DMS 273 treated with DMSO at 0.1 percent for 48 hours (cell line): ENCODE measurements at places on chromosomes 4 and X.

- DNase-seq = no peak
Observed at GRCh38 chr4:85783483-85783882, 308.5 kb downstream of the ARHGAP24 start.

- no peak for DNase-seq
Observed at GRCh38 chr4:46844325-46844917, 64.6 kb downstream of the COX7B2 start.

GRCh38 chr4:2064276-2064991 is 5.3 kb downstream of the NAT8L start:
- DNase-seq = no peak

DNA sequence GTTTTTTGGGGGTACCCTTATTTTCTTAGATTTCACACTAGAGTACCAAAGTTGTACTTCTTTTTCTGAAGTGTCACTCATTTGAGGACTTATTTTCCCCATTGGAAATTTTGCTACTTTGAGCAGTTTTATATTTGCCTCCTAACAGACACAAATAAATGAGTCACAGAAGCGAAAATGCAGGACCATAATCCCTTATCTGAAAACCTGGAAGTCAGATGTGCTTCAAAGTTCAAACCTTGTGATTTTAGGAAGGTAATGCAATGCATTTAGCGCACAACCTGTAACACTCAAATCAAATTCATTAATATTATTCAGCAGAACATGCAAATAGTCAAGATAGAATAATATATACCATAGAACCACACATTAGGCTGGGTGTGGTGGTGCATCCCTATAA is 6.9 kb downstream of the RELL1 start:
- DNase-seq = no peak

DNA sequence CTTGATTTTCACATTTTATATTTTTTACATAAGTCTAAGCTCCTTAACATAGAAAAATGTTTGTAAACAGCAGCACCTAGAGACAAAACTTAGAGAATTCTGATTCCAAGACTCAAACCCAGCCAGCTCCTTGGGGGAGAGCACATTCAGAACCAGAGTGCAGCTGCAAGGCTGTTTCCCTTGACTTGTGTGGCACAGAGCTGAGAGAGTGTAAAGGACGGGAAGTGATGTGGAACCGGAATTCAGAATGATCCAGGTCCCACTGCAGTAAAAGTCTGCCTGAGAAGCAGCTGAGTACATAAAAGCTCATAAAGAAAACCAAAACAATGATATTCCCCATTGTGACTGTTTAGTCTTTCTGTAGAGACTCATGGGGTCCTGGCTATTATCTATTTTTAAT is 713.8 kb downstream of the RAB28 start:
- no peak for DNase-seq

GRCh38 chr4:77681792-77682191 is 76.2 kb downstream of the CXCL13 start:
- no peak for DNase-seq

- no peak for DNase-seq
Observed at GRCh38 chr4:176439611-176440010, 119.8 kb downstream of the SPCS3 start.

DNA sequence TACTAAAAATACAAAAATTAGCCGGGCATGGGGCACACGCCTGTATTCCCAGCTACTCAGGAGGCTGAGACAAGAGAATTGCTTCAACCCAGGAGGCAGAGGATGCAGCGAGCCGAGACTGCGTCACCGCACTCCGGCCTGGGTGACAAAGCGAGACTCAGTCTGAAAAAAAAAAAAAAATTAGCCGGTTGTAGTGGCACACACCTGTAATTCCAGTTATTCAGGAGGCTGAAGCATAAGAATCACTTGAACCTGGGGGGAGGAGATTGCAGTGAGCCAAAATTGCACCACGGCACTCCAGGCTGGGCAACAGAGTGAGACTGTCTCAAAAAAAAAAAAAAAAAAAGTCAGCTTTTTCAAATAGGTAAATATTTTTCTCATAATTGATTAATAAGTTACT is 71.9 kb downstream of the WDFY3 start:
- no peak for DNase-seq

GRCh38 chr4:176393306-176394013 is 73.7 kb downstream of the SPCS3 start:
- DNase-seq = no peak

DNA sequence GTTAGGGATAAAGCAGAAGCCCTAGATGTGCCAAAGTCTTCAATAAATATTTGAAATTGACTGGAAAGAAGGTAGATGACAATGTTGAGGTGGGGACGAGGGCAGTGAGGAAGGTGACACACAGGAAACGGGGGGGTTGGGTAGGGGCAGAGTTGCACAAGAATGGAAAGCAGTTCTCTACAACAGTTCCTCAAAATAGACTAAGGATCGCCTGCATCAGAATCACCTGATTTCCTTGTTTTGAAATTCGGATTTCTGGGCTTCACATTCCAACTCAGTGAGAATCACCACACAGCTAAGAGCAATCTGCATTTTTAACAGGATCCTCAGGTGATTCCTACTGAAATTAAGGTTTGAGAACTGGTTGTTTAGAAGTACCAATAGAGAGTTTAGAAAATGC is 70.6 kb downstream of the ARFIP1 start:
- no peak for DNase-seq

GRCh38 chr4:64559571-64559970 is 150.3 kb upstream of the TECRL start:
- DNase-seq = no peak

GRCh38 chr4:11469650-11470437 is 41.1 kb upstream of the HS3ST1 start:
- DNase-seq = no peak

- DNase-seq = no peak
Observed at GRCh38 chr4:179976777-179977176, 2266.4 kb upstream of the TENM3 start.

GRCh38 chrX:83521905-83522304 is 13.8 kb downstream of the POU3F4 start:
- no peak for DNase-seq

DNA sequence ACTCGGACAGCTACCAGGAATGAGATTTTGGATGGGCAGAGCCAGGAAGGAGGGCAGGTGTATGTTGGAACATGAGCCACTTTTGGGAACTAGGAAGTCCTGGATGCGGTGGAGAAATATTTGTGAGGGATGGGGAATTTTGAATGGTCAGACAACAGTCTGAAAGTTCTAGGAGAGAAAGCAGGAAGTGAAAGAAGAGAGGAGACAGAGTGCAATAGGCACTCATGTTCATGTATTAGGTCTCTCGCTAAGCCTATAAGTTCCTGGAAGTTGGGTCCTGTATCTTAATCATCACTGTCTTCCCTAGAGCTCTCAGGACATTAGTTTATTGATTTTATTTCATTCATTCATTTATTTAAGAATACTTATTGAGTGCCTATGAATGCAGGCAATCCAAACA is 65.7 kb upstream of the CITED1 start:
- DNase-seq = no peak

DNA sequence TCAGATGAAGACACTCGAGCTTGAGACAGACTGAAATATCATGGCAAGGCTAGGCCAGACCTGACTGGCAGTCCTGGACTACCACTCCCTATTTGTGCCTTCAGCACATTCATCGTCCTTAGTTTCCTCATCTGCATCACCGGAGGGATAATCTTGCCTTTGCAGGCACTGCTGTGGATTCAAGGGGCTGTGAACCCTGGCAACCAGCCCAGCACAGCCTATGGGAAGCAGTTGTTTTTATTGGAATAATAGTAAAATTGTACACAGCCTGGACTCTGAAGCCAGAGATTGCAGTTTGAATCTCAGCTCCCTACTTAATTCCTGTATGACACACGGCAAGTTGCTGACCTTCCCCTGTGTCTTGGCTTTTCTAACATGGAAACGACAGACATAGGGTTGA is 161.0 kb downstream of the NSUN7 start:
- no peak for DNase-seq

GRCh38 chr4:81876106-81876505 is 404.4 kb upstream of the RASGEF1B start:
- DNase-seq = no peak

DNA sequence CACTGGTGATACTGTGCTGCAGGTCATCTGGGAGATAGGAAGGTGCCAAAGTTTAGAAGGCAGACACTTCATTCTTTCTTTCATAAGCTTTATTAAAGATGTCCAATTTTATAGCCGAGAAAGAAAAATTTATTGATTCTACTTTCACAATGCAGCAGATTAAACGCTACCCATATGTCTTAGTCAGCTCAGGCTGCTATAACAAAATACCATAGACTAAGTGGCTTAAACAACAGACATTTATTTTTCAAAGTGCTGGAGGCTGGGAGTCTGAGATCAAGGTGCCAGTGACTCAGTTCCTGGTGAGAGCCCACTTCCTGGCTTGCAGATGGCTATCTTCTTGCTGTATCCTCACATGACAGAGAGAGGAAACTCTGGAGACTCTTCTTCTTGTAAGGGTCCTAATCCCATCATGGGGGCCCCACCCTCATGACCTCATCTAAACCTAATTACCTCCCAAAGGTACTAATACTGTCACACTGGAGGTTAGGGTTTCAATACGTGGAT is 33.4 kb upstream of the KLHL34 start:
- DNase-seq = no peak

- DNase-seq = no peak
Observed at GRCh38 chr4:85659610-85660218, 184.8 kb downstream of the ARHGAP24 start.

GRCh38 chrX:31240982-31241381 is 169.1 kb upstream of the FTHL17 start:
- DNase-seq = no peak

- no peak for DNase-seq
Observed at GRCh38 chr4:78654807-78655206, 103.2 kb downstream of the ANXA3 start.

GRCh38 chr4:122959981-122960610 is 37.7 kb upstream of the NUDT6 start:
- DNase-seq = no peak

- no peak for DNase-seq
Observed at GRCh38 chrX:106780664-106781377, 21.7 kb upstream of the TBC1D8B start.

DNA sequence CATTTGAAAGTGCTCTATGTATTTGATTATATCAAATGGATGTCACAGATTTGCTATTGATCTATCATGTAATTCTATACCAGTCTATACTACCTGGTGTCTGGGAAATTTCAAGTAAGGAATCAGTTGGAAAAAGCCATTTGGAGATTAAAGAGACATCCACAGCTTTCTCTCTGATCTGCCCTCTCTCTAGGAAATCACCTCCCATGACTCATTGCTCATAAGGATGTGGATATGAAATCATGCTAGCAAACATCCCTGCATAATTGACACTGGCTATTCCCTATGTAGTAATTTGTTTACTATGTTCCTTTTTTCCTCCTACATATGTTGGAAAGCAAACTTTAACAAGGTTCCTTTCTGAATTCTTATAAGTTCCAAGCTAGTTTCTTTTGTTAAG is 94.3 kb downstream of the TEX13A start:
- no peak for DNase-seq

- DNase-seq = no peak
Observed at GRCh38 chr4:100081491-100081890, 108.8 kb downstream of the DDIT4L start.

GRCh38 chr4:160492181-160492580 is 1389.3 kb downstream of the RAPGEF2 start:
- DNase-seq = no peak

- no peak for DNase-seq
Observed at GRCh38 chrX:30576881-30577280, 685 bp downstream of the TASL start.

DNA sequence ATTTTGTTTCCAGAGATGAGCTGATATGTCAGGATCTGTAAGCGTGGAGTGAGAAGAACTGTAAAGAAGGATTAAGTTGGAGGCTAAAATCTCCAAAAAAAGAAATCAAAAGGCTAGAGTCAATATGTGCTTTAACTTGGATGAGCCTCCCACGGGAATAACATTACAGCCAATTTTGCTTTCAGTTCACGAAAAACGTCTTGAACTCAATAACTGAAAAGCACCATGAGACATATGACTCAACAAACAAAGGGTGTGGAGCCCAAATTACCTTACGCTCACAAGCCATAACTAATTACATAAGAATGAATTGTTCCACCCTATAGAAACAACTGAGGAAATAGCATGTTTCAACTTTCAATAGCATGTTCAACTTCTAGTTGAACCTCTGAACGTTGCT is 22.3 kb downstream of the TMPRSS11D start:
- DNase-seq = no peak

DNA sequence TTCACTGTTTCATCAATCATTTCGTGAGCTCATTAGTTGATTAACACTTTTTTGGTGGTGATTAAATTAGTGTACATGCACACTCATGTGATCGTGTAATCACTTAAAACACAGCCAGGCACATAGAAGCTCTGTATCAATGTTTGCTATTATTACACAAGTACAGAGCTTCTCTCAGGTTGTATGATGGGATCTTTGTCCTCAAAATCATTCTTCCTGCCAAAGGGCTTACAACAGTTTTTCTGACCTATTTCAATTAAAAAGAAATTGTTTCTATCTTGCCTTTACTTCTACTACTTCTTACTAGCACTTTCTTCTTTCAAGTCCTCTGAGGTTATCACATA is 145.1 kb downstream of the AMELX start:
- DNase-seq = no peak

DNA sequence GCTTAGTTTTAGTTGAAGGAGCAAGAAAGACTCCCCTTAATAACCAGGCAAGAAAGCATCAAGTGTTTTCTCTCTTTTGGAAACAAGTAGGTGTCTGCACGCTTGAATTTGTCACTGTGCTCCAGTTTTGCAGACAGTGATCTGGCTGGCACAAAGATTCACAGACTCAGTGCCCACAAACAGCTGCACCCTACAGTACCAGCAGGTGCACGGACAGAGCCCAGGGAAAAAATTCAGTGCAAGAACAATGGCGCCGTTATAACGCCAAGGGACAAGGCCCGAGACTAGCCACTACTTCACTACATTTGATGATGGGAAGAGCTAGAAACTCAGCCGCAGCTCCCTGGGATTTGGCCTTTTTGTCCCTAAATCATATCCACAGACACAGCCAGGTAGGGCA is 56.0 kb downstream of the ZNF827 start:
- no peak for DNase-seq

DNA sequence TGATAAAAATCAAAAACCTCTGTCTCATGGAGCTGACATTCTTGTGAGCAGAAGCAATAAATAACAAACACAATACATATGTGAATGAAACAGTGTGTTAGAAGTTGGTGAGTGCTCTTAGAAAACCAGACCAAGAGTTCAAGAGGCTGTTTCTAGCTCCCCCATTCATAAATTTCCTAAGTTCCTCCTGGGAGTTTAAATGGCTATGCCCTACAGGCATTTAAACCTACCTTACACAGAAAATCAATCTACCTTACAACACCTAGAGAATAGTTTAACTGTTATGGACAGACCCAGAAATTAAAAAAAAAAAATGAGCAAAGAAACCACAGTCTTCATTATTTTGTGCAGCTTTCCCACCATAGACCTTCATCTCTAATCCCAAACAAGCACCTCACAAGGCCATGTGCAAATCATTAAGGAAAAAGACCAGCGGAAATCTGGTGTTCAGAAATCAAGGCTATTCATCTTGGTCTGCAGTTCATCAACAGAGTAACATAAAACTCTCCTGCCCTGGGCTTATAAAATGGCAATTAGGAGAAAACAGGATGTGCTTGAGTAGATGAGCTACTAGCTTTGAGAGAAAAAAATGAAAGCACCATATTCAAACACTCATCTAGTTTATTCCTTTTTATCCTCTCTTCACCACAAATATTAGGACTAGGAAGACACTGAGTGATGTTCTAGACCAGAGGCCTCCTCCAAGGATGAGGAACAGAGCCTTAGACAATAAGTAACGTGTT is 147.2 kb downstream of the SHROOM3 start:
- no peak for DNase-seq

GRCh38 chr4:157795495-157795894 is 377.3 kb downstream of the GASK1B start:
- DNase-seq = no peak

GRCh38 chrX:129565046-129565650 is 25.1 kb downstream of the OCRL start:
- no peak for DNase-seq
